Fibroblast of skin of right biceps (primary cell): ENCODE measurements at places on chromosomes 1 and 21.

DNA sequence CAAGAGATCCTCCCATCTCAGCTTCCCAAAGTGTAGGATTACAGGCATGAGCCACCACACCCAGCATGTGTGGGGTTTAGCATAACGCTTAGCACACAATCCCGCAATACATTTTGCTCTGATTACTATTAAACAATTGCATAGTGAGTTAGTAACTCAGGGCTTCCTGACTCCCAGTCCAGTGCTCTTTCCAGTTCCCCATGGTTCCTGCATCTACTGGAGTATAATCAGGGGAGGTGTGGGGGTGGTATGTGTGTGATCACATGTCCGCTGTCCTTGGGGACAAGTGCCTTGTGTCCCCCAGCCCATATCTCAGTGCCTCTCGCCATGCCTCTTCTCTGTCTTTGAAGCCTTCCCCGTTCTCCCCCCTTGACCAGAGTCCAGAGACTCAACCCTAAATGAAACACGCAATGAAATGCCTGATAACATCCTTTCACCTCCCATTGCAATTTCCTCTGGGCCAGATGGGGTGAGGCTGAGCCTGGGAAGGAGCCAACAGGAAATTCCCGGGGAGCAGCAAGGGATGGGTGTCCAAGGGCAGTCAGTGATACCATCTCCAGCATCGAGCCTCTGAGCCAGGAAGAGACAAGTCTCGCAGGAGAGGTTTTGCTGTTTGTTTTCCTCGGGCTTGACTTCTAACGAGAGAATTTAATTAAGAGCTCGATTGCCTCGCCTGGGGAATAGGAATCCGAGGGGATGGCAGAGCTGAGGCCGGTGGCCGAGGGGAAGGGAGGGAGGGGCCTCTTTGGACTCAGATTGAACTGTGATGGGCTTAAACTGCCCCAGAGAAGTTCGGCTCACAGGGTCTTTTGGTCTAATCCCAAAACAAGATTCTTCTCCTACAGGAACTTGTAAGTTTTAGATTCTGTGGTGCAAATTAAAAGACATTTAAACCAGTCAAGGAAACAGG lies 7.7 kb upstream of the HTR1D start:
- DNase-seq = peak; percentile 77

GRCh38 chr21:46346296-46347202 lies 22.6 kb downstream of the PCNT start:
- no peak for DNase-seq

GRCh38 chr1:18217398-18218043 lies 109.9 kb downstream of the IGSF21 start:
- DNase-seq = peak; percentile 13

DNA sequence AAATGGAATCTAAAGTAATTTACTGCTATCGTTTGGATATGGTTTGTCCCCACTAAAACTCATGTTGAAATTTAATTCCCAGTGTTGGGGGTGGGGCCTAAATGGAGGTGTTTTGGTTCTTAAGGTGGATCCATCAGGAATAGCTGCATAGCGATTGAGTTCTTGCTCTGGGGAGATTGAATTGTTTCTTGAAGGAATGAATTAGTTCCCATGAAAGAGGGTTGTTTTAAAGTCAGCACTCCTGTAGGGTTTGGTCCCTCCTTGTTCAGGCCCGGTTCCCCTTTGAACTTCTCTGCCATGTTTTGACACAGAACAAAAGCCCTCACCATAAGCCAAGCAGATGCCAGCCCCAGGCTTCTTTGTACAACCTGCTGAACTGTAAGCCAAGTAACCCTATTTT lies 170.9 kb downstream of the COL11A1 start:
- no peak for DNase-seq

DNA sequence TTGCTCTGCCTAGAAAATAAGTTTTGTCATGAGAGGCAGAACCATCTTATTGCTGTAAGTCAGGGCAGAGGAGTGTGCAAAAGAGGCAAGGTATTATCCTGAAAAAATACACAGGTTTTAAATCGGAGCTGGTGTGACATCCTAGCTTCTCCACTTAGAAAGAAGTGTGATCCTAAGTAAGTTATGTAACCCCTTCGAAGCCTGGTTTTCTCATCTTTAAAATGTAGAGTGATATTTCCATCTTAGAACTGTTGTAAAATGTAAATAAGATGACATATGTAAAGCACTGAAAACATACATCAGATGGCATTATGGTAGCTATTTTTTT lies 65.1 kb downstream of the IER5 start:
- no peak for DNase-seq

DNA sequence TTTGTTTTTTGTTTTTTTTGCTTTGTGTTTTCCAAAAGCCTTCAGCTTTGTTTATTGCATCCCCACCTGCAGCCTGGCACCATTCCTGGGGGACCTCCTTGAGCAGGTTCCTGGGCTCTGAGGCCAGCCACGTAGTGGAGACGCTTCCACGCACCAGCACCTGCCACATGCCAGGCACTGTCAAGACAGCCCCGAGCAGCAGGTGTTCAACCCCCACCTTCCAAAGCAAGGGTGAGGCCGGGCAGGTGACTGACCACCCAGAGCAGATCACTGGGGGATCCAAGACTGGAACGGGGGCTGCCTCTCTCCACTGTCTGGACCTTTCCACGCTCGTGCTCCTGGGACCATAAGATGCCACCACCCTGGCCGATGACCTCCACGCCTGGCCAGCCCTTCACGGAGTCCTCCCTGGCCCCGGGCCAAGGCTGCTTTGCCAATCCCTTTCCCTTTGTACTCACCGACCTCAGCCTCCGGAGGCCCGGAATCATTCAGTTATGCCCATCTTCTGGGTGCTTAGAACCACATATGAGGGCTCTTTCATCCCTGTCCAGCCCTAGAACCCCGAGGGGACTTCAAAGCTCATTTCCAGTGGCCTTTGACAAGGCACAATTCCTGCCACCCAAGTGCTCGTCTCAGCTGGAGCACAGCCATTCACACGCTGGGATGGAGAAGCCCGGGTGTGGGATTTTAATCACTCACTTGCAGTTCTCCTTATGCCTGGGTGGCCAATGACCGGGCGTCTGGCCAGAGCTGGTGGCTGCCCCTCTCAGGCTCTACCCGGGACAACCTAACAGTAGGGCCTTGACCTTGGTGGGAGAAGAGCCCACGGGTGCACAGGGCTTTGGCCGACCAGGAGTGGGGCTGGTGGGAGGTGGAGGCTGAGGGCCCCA lies 330.8 kb downstream of the NPHP4 start:
- no peak for DNase-seq

- DNase-seq = peak; percentile 25
Measured at GRCh38 chr1:193662030-193662429, 475.6 kb upstream of the B3GALT2 start.

DNA sequence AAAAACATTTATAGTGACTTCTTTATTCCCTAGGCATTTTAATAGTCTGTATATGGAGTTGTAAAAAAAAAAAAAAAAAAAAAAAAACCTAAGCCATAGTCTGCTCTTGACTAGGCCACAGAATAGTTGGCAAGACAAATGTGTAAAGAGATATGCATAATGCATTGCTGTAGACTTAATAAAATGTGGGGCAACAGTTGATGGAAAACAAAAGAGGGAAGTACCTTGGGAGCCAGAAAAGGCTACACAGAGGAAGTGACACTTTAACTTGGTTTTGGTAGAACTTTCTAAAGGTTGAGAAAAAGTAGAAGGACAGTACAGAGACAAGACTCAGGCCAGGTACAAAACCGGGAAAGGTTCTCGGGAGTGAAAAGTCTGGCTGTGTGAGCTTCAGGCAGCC lies 802.9 kb upstream of the ADAMTS5 start:
- DNase-seq = no peak

DNA sequence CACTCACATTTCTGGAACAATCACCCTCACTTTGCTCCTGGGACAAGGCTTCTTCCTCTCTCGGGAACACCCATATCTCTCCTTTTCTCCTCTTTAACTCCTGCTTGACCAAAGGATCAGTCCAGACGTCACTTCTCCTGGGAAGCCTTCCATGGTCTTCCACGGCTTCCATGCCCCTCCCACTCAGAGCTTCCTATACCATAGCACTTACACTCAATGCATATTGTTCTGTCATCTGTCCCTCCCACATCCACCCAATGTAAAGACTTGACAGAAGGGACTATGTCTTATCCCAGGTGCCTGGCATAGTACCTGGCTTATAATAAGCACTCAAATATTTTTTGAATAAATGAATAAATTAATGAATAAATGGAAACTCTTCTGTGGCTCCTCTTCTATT lies 28.2 kb downstream of the CD34 start:
- no peak for DNase-seq

DNA sequence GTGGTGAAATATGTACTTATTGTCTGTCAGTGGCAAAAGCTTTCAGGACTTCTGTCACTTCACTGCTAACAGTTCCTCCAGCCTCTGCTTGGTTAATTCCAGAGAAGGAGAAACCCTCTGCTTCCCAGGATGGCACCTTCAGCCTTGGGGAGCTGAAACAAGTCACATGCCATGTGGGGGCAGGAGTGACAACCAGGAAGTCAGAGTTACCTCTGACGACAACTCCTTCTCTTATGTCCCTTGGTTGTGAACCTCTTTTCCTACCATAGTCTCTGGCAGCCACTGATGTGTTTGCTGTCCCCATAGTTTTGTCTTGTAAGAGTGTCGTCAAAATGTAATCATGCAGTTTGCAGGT lies 53.6 kb downstream of the FCRL5 start:
- DNase-seq = no peak

DNA sequence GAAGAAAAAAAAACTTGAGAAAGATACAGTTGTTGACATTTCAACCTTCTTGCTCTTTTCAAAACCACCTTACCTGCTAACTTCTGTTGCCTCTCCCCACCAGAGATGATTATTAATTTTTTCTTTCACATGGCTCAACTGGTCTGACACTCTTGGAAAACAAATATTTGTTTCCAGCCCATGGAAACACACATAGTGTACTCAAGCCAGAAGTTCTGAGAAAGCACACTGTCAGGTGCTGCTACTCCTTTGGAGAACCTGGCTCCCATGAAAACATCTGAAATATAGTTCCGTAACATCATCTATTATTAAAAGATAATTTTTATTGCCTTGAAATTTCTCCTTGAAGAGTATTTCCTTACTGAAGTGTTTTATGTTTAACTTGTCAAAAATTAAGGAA lies 145.0 kb upstream of the C1orf105 start:
- no peak for DNase-seq

- peak; percentile 46 for DNase-seq
Measured at GRCh38 chr1:161013488-161014230, 7.3 kb downstream of the F11R start.

DNA sequence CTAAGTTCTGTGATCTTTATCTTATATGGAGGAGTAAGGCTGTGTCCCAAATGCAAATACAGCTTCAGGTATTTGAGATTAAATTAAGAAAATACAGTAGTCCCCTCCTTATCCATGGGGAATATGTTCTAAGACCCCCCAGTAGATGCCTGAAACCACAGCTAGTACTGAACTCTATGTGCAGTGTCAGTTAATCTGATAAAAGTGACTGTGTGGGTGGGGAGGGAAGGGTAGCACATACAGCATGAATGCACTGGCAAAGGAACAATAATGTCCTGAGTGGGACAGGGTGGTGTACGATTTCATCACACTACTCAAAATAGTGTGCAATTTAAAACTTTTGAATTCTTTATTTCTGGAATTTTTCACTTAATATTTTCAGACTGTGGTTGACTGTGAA lies 83.1 kb downstream of the HS2ST1 start:
- DNase-seq = no peak

GRCh38 chr1:201718346-201719202 lies 110.4 kb upstream of the IPO9 start:
- DNase-seq = no peak

DNA sequence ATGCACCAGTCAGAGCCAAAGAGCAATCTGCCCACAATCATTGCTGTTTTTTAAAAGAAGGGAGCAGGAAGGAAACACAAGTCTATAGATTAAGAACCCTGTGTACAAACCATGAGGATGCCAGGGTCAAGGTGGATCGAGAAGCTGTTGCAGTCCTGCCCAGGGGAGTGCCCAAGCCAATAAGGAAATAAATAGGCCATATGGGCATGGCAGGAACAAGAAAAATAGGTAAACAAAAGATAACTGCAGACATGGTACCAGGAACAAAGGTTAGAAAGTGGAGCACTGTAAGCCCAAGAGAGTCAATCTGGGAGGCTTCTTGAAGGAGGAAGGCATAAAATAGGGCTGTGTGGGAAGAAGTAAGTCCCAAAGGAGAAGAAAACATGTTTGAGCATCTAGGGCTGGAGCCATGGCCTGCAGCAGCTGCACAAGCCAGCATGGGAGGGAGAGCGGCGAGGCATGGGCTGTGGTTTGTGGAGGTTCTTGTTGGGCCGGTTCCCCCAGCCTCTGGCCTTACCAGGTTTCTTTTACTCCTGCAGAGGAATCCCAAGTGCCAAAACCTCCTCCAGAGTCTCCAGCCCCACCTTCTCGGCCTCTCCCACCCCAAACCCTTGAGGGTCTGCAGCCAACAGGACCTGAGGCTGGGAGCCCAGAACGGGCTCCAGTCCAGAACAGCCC lies 13.6 kb downstream of the INAVA start:
- DNase-seq = no peak

DNA sequence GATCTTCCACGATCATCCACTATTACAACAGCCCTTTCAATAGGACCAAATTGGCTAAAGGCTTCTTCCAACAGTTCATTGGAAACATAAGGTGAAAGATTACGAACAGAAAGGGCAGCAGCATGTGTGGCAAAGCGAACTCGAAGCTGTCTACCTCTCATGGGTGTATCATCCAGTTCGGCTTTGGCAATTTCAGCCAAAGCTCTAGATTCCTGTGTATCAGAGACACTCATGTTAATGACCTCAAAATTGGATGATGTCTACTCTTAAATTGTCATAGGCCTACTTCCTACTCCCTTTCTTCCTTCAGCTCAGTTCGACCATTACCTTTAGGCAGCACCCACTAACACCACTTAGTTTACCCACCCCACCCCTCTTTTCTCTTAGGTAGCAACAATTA lies 2.2 kb downstream of the SFPQ start:
- no peak for DNase-seq

DNA sequence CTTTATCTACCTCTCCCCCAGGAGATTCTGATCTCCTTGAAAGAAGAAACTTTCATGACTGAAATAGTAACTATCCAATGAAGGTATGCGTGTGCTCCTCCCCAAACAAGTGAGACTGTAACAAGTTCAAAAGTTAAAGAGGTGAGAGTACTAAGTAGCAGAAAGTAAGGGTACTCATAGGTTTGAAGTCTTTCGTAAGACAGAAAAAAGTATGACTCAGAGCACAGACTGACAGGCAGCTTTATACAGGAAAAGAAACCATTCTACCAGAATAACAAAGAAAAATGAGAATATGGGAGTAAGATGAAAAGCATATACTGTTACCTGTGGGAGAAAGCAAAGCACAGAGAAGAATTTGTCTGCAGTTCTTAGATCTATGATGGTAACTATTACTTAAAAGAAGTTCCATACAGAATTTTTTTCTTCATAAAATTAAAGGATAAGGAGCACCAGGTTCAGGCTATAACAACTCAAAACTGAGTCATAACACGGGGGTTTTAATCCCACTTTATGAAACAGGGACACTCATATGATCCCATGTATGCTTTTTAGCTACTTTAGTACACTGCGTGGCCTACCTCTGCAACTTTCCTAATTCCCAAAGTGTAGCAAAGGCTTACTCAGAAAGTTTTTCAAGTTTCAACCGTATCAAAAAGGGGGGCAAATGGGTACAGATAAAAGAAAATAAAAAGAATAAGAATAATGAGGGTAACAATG lies 52.0 kb downstream of the FOXJ3 start:
- DNase-seq = peak; percentile 47

GRCh38 chr1:87735750-87736149 lies 407.1 kb downstream of the LMO4 start:
- DNase-seq = peak; percentile 19
